ENCODE measurements at places on chromosomes 5 and 9.

- no peak for DNase-seq
Observed at GRCh38 chr5:136210259-136210658, 17.3 kb upstream of the SMIM32 start.

DNA sequence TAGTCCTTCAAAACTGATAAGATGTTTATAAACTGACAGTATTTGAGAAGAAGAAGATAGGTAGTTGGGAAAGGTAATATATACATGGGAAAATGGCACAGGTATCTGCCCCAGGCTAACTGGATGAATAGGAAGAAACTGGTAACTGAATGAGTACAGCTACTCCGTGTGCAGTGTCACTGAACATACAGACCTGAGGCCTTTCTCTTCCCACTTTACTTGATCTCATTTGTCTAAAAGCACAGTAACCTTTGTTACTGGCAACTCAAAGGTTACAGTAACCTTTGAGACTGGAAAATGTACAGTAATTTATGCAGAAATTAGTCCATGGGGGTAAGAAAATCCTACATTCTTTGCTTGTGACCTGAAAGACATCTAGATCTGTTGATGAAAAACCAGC lies 735.0 kb upstream of the RIOK2 start:
- DNase-seq = no peak

GRCh38 chr9:92385953-92386352 lies 18.4 kb downstream of the OGN start:
- no peak for DNase-seq

DNA sequence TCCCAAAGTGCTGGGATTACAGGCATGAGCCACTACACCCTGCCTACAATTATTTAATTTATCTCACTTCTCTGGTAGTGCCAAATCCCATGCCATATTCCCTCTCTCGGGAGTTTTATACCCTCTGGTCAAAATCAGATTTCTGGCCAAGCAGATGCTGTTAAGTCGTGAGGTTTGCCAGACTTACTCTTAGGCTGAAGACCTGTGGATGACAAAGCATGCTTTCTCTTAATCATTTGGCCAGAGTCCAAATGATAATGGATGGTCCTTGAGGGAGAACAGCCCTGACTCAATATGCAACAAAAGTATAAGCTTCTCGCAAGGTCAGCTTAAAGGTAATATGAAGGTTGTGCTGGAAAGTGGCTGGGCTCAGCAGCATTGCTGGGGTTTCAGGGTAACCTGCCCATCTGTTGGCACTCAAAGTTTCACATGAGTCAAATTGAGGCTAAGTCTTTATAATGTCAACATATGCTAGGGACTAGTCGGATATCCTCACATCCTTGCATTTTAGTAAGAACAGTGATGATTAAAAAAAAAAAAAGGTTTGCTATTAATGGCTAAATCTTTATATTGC lies 280.1 kb downstream of the KIF4B start:
- DNase-seq = no peak

- no peak for DNase-seq
Observed at GRCh38 chr5:161378701-161379100, 167.8 kb downstream of the GABRB2 start.

DNA sequence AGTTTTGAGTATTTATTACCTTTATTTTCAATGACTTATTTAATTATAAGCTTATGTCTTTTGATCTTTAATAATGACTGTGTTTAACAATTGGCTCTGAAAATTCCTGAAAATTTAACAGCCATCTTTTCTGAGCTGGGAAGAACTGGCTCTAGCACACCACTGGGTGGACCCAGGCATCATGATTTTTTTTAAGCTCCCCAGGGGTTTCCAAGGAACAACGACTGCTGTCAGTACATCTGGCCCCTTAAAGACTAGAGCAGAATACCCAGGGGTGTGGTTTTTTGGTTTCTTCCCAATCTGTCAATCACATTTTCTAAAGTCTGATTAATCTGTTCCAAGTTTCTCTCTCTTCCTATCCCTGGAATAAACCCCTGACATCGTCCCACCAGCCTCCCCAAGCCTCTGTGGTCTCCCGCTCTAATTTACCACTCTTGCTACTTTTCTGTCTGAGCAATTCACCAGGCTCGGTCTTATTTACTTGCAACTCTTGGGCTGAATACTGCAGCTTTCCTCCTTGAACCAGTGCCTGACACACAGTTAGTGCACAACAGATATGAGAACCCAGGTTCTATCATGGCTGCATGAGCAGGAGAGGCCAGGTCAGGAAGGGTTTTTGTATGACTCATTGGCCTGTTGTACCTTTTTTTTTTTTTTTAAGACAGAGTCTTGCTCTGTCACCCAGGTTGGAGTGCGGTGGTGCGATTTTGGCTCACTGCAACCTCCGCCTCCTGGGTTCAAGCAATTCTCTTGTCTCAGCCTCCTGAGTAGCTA lies 321.9 kb downstream of the ZSWIM6 start:
- DNase-seq = no peak

DNA sequence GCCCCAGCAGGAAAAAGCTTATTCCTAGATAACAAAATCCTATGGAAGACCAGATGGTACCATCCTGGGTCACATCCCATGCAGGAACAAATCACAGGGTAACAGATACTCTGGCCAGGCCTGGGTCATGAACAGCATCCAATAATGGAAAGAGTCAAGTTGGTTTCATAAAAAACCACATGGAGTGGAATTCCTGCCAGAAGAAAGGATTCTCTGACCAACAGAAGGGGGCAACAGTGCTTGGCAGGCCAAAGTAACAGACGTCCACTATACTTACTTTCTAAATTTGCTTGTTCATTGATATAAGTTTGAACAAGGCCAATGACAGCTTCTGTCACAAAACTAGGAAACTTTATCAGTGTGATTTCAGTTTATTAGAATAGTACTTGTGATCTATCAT lies 273.5 kb downstream of the ARRDC3 start:
- DNase-seq = no peak

GRCh38 chr9:86983620-86984259 lies 36.4 kb upstream of the GAS1 start:
- no peak for DNase-seq

DNA sequence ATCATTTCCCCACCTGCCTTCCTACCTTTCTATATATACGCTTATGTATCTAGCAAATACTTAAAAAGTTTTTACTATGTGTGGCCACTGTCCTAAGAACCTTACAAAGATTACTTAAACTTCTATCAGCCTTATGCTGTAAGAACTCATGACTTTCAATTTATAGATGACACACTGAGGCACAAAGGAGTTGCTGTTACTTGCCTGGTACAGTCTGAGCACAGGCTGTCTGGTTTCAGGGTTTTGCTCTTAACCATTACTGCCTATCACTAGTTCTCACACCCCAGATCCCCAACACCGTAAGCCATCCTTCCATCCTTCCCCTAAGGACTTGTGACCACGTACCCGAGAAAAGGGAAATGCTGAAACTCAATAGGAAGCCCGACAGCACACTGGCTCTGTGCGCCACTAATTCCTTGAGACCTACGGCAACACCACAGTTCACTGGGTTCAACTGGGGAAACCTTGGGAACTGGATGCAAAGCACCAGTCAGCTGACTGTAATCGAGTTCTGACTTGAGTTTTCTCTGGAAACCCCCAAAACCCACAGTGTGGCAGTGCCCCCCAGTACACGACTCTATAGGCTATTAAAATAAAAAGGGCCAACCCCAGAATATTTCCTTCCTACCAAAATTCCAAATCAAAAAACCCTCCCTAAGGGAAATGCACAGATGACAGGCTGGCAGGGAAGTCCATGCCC lies 56.0 kb downstream of the AUH start:
- DNase-seq = no peak

GRCh38 chr5:30092548-30092947 lies 1100.9 kb upstream of the CDH6 start:
- no peak for DNase-seq

DNA sequence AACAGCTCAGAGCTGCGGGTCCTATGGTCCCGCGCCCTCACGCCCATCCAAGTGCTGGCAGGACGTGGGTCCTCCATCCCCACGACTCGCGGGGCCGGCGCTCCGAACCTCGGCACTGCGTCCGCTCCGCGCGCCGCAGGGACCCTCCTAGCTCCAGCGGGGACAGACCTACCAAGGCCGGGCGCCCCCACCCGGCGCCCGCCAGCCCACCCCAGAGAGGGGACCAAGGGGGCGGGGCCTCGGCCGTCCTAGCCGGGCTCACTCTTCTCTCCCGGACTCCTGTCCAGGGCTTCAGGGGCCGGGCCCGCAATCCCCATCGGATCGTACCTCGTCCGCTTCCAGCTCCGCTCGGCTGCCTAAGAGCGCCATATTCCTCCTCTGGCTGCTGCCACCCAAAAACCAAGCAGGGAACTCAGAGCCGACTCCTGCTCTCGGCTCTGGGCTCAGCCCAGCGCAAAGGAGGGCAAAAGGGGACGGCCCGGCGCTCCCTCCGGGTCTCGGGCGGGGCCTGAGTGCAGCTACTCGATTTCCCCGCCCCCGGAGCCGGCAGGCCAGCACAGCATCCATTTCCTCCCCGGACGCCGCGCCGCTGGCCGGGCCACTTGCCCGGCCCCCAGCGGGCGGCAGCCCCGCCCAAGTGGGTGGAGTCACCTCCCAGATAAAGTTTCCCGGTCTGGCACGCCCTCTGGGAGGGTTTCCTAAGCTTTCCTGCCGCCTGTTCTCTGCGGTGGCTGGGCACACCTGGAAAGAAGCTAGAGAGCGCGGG lies at the start of gene TTC39B:
Gene TTC39B, minus strand, starts transcription at position 460 of the 766 bp plus-strand sequence. Its CDS starts 91 bp downstream, at position 369.
- DNase-seq = peak; percentile 72

GRCh38 chr5:32458880-32459495 lies 14.4 kb upstream of the ZFR start:
- DNase-seq = no peak

Measured in effector memory CD8-positive, alpha-beta T cell (primary cell).